SW480 (cell line): ENCODE measurements at places on chromosomes 4 and X.

GRCh38 chr4:31343061-31343460 is 622.9 kb downstream of the PCDH7 start:
- DNase-seq = no peak

GRCh38 chrX:155434906-155435743 is 23.3 kb downstream of the F8A3 start:
- DNase-seq = no peak

DNA sequence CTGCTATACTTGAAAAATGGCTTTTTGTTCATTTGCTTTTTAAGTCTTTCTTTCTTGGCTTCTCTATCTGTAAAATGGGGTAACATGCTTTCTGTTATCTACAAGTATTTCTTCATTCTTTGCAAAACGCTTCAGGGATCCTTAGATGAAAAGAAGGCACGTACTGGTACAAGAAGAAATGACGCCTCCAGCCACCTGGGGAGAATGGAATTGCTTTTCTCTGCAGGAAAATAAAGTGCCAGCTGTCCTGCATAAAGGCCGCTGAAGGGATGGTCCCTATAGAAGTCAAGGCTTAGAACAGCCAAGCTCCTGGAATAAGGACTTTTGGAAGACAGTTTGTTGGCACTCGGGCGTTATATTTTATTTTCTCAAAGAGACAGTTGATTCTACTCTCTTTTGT is 210.8 kb upstream of the RASGEF1B start:
- no peak for DNase-seq

DNA sequence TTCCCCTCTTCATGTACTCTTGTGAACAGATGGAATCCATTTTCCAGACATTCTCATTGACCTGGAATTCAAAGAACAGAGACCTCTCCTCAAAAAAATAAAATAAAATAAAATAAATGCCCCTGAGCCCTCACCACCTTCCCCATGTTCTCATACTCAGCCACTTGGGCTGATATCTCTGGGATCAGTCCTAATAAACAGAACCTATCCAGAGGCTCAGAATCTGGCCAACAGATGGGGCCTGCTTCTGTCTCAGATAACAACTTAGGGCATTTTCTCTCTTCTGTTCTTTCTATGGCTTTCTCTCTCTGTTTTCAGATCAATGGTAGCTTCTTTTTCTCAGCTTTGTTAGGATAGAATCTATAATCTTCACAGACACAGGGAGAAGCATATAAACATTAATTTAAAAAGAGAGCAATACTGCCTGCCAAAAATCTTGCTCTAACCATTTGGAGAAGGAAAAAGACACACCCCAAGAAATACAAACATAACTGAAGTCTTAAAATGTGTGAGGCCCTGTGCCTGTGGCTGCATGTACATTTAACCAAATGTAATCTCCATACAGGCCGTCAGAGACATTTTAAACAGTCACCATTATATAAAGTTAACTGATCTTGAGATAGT is 907.1 kb downstream of the FAT4 start:
- no peak for DNase-seq

GRCh38 chrX:48785186-48785539 is 1.2 kb upstream of the GATA1 start:
- DNase-seq = no peak

DNA sequence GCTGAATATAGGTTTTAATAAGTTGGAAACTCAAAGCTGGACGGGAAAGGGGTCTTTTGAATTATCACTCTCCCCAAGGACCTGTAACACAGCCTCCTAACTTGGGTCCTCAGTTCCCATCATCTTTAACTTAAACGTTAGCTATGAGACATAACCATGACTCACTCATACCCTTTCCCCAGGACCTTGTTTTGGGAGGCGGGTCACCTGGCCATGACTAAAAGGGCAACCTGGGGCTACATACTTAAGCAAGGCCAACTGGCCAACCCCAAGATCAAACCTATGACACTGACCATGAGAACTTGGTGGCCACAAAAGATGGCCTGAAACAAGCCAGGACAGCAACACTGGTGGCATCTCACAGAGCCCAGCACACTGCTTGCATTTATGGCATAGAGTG is 89.0 kb downstream of the SH3KBP1 start:
- no peak for DNase-seq

- no peak for DNase-seq
These were observed 38.3 kb upstream of the NDP start for GRCh38 chrX:44011506-44011905.

GRCh38 chr4:1910643-1911042 is 39.5 kb downstream of the NSD2 start:
- DNase-seq = peak; percentile 30

DNA sequence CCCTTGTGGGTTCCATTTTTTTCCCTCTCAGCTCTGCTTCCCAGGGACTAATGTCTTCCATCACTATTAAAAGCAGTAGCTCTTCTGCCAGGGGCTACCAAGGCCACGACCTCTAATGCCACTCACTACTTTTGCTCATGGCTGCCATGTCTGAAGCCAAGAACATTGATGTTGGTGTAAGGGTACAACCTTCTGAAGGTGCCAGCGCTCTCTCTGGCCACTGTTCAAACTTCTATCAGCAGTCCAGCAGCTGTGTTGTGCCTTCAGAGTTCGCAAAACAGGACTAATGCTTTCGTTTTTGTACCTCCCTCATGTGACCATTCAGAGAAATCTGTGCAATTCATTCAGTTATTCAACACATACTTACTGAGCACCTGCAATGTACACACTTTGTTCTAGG is 121.5 kb upstream of the ENPEP start:
- DNase-seq = no peak
